Psoas muscle (tissue), 8 donors: ENCODE measurements at places on chromosomes 2 and 18. TPM values are rescaled to one million over a fixed set of nuclear protein-coding genes. Genes with fewer than 3 reads are reported as not detected.

Gene COL5A2
- total RNA-seq = 3.9 TPM

GRCh38 chr2:9207641-9208311, 1.2 kb downstream of the ASAP2 start:
- peaks cover 8% of the 10 kb centered on the region for H3K4me1 ChIP-seq
- H3K36me3 ChIP-seq = no peaks in the 10 kb centered on the region
- H3K27me3 ChIP-seq = no peaks in the 10 kb centered on the region

DNA sequence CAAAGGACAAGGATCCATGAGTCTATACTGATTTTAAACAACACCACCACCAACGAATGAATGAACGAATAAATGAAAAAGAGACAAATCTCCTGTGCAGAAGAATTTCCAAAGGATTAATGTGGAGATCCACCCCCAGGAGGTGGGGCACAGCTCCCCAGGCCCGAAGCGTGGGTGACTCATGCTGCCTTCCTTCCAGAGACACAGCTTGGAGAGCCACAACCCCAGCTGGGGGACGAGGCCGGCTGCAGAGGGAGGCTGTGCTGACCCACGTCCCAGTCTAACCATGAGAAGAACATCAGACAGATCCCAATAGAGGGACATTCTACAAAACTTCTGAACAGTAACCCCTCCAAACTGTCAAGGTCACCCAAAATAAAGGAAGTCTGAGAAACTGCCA, 557.3 kb upstream of the SALL3 start:
- DNase-seq = no peak
- no peaks in the 10 kb centered on the region for H3K4me1 ChIP-seq
- H3K4me3 ChIP-seq = no peak overlapping the region
- H3K36me3 ChIP-seq = no peaks in the 10 kb centered on the region
- no peak overlapping the region for H3K27ac ChIP-seq

Gene TSN
- total RNA-seq = 40.5 TPM
